ENCODE measurements at places on chromosomes 6 and 20.

- DNase-seq = peak; percentile 38
These were observed 16.3 kb downstream of the ZNF133 start for GRCh38 chr20:18304618-18305017.

DNA sequence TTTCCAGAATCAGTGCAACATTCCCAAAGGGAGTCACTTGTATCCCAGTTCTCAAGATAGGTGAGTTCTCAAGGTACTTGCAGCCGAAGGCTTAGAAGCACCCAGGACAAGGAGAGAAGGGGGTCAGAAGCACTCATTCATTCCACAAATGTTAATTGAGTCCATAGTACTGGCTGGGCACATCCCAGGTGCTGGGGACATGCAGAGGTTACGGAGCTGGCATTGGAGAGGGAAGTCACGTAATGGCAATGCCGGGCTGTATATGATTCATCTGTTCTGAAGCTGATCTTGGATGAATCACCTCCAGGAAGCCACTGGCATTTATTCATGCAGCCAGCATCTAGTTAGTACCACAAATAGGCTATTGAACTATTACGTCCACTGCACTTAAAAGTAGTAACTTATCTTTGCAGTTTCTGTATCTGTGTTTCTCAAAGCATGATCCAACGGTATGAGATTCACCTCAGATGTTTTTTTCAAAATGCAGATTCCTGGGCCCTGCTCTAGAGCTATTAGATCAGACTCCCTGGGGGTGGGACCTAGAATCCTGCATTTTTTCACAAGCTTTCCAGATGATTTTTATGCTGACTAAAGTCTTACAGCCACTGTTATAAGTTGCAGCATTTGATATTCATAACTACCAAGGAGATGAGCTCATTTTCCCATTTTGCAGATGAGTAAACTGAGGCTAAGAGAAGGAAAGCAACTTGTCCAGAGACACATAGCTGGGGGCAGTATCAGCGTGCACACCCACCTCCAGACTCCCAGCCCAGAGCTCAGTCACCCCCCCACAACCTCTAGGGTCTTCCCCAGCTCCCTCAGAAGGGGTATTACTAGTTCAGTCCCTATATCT, 44.1 kb upstream of the ID1 start:
- no peak for DNase-seq

DNA sequence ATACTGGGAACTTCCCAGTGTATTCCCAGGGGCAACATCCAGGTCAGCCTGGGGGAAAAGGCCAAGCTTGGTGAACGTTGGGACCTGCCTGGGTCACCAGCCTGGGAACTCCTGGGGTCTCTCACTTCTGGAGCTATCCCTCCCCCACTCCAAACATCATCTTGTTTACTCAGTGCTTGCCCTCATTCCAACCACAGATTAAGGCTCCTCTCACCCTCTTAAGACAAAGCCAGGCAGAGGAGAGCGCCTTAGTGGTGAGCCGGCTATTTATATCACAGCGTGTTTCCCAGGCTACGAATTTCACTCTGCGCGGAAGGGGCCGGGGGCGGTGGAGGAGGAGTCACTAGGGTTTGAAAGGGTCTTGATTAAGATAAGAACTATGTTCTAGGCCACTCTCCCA, 12.1 kb downstream of the PRPH2 start:
- DNase-seq = peak; percentile 73

GRCh38 chr6:88992741-88993552, 29.5 kb upstream of the RNGTT start:
- DNase-seq = no peak

GRCh38 chr20:11188843-11189603, 515.2 kb upstream of the JAG1 start:
- DNase-seq = no peak

DNA sequence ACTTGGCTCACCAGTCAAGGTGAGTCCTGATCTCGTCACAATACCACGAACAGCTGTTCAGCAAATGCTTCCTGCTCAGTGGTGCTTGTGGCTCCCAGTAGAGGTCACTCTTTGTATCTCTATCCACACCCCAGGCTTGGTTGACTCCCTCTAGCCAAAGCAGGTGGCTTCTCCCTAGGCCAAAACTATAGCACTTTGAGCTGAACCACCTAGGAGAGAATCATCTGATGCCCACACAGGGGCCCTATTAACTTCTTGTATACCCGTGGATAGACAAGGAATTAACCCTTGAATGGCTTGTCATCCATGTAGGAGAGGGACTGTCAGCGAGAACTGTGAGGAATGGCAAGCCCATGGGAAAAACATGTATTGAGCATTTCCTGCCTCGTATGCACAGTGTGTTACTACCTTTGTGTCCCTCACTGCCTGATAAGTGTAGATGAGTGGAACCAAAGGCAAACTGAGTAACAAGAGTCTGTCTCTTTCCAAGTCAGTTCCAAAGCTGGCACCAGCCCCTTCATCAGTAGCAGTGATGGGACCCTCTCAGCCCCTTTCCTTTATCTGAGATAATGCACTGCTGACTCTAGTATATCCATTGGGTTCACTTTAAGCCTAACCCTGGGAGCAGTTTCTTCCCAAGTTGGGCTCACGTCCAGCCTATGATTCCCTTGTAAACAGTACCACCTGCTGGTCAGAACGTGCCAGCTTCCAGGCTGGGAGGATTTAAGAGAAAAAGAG, 42.5 kb downstream of the EIF2S2 start:
- DNase-seq = peak; percentile 74

GRCh38 chr6:97732045-97732444, 449.0 kb upstream of the MMS22L start:
- DNase-seq = no peak

DNA sequence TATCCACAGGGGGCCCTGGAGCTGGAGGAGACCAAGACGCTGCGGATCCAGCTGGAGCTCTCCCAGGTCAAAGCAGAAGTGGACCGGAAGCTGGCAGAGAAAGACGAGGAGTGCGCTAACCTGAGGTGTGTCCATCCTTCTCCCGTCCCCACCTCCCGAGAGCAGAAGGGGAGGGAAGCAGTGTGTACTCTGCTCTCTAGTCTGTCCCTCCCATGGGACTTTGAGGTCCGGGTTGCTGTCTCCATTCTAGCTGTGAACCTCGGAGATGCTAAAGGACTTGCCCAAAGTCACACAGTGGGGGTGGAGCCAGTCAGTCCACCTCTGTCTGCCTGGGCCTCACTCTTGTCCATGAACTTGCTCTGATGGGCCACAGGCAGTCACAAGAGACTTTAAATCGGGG, 44.1 kb downstream of the MYH7B start:
- DNase-seq = no peak

- DNase-seq = no peak
These were observed 165.4 kb downstream of the SLC35B3 start for GRCh38 chr6:8269872-8270454.

DNA sequence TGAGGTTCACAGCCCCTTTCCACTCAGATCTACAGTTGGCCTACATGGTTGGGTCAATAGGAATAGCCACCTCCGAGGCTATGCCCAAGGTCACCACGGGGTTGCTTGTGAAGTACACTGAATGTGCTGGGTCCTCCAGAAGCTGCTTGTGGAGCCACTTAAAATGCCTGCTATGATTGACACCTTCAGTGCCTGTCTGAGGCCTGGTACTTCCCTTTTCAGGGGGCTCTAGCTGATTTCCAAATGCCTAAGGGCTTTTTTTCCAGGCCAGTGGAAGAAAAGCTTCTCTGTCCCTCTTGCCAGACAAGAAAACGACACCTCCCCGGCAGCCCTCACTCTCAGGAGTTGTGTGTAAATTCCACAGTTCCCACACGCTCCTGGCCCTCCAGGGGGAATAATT, 6.3 kb upstream of the NXT1 start:
- no peak for DNase-seq

DNA sequence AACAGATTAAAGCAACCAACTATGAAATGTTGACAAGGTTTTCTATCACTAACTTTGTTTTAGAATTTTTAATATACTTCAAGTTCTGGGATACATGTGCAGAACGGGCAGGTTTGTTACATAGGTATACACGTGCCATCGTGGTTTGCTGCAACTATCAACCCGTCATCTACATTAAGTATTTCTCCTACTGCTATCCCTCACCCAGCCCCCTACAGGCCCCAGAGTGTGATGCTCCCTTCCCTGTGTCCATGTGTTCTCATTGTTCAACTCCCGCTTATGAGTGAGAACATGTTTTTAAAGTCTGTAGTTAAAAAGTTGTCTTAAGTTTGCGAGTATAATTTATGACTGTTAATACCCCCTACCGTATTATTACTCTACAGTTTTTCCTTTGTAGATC, 844.3 kb upstream of the MANEA start:
- DNase-seq = no peak

DNA sequence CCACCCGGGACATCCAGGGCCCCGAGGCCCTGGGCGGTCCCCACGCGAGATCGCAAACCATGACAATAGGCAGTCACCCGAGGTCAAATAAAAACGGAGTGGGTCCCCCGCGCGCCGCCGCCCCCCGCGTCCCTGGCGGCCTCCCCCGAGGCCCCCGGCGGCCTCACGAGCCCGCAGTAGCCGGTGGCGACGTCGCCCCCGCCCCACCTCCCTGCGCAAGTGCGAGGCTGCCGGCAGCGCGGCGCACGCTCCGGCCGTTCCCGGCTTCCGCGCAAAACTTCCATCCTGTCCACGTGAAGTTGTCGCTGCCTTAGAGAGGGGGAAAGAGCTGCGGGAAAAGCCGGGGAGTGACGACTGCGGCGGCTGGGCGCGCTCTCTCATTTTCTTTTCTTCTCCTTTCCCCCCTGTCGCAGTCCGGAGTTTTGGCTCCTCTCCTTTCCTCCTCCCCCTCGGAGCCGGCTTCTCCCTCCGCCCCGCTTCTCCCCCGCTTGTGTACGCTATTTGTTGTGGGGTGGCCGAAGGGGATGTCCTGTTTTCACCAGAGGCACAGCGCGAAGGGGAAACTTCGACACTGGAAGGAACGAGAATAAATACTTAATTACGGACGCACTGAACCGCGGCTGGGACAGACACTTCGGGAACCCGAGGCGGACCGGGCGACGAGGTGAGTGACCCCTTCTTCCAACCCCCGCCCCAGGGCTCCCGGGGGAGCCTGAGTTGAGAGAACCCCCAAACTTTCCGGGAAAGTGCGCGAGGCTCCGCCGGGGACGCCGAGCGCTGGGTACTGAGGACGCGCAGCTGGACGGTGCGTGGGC, at the start of gene EYA4:
Gene EYA4, plus strand, starts transcription at position 272 of the 815 bp plus-strand sequence. CDS start 33,424 bp downstream, outside the sequence.
- DNase-seq = peak; percentile 39

GRCh38 chr20:38812709-38813573, 7.4 kb downstream of the PPP1R16B start:
- no peak for DNase-seq

DNA sequence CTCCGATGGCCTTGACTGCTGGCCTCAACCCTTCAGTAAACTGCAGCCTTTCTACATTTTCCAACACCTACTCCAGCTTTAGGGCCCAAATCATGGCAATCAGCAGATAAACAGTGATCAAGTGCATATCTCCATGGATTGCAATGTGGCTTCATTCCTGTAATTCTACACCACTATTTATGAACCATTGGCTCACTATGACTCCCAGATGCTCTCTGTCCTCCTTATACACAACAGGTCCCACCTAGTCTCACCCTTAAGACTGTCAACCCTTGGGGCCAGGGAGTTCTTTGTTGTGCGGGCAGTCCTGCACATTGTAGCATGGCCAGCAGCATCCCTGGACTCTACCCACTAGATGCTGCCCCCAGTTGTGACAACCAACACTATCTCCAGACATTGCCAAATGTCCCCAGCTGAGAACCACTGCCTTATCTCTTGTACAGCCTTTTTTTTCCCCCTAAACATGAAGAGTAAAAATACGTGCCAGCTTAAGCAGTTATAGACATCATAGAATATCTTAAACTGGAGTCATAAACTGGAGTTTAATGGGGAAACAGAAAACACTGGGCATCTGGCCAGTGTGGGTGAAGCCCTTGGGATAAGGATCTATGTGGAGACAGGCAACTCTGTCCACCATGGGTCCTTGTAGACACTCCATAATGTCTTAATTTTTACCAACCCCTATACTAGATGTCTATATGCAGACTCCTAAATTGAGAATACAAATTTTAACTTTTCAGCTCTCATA, 21.1 kb downstream of the MRPL14 start:
- no peak for DNase-seq

Data from iPS-NIHi11 (cell line).